NCI-H1436 (cell line): ENCODE measurements at places on chromosomes 13 and 19.
A peak's percentile ranks its signal among the peaks of the same experiment; 100 is the strongest.

- peak; percentile 42 for DNase-seq
These were observed 16.1 kb downstream of the LGALS16 start for GRCh38 chr19:39671739-39672363.

GRCh38 chr19:10271543-10272086 lies 695 bp downstream of the ICAM1 start:
- no peak for DNase-seq

DNA sequence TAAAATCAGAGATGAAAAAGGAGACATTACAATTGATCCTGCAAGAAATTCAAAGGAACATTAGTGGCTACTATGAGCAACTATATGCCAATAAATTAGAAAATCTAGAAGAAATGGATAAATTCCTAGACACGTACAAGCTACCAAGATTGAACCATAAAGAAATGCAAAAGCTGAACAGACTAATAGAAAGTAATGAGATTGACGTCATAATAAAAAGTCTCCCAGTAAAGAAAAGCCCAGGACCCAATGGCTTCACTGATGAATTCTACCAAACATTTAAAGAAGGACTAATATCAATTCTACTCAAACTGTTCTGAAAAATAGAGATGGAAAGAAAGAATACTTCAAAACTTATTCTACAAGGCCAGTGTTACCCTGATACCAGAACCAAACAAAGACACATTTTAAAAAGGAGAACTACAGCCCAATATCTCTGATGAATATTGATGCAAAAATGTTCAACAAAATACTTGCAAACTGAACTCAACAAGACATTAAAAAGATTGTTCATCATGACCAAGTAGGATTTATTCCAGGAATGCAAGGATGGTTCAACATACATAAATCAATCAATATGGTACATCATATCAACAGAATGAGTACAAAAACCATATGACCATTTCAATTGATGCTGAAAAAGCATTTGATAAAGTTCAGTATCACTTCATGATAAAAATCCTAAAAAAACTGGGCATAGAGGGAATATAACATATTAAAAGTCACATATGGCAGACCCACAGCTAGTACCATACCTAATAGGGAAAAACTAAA lies 35.8 kb downstream of the UQCRFS1 start:
- DNase-seq = no peak

GRCh38 chr13:33931397-33932311 lies 113.7 kb downstream of the RFC3 start:
- no peak for DNase-seq

GRCh38 chr19:51055866-51056265 lies 9.0 kb downstream of the KLK13 start:
- no peak for DNase-seq
